ENCODE measurements at places on chromosomes 3 and 15. TPM values are rescaled to one million over a fixed set of nuclear protein-coding genes. Genes with fewer than 3 reads are reported as not detected.

KY gene
- not detected for total RNA-seq

PRTG gene
- 2.1 TPM for total RNA-seq

MIX23 gene
- total RNA-seq = 30.9 TPM

ARL13B gene
- total RNA-seq = 6.1 TPM

FAM3D gene
- not detected for total RNA-seq

GRCh38 chr15:91146728-91147127, 46.7 kb downstream of the SV2B start:
- no peaks in the 10 kb centered on the region for H3K27me3 ChIP-seq
- H3K27ac ChIP-seq = no peak overlapping the region
- no peaks in the 10 kb centered on the region for H3K36me3 ChIP-seq
- H3K4me1 ChIP-seq = no peaks in the 10 kb centered on the region

GRCh38 chr15:86623236-86623635, 543.6 kb downstream of the AGBL1 start:
- H3K36me3 ChIP-seq = no peaks in the 10 kb centered on the region
- H3K4me3 ChIP-seq = no peak overlapping the region
- H3K27me3 ChIP-seq = no peaks in the 10 kb centered on the region

DNA sequence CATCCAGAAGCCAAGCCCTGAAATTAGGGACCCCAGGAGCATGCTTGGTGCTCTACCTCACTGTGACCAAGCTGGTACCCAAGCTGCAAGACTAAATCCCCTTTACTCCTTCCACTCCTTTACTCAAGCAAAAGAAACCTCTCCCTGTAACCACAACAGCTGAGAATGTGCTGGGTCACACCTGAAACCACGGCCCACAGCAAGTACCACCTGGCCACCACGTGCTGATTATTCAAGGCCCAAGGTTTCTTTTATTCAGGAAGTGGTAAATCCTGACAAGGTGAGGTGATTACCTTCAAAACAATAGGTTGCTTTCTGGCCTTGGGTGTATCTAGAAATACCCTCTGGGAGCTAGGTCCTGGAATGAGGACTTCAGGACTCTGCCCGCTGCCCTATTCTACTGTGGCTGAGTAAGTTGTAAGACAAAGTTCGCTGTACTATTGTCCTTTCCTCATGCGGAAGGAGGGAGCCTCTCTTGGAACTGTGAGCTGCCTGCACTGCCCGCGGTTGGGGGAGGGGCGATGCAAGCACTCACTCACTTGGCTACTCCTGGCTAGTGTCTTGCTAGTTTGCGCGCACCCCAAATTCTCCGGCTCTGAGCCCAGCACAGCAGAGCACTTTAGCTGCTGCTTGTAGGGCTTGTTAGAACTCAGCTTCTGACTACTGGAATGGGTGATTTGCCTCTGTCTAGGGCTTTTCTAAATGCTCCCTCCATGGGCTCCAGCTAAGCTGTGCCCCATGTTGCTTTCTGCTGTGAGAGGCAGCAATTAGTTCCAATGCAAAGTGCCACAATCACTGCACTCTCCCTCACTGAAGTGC, 487.1 kb upstream of the CNTN3 start:
- DNase-seq = no peak
- no peaks in the 10 kb centered on the region for H3K4me1 ChIP-seq

DNA sequence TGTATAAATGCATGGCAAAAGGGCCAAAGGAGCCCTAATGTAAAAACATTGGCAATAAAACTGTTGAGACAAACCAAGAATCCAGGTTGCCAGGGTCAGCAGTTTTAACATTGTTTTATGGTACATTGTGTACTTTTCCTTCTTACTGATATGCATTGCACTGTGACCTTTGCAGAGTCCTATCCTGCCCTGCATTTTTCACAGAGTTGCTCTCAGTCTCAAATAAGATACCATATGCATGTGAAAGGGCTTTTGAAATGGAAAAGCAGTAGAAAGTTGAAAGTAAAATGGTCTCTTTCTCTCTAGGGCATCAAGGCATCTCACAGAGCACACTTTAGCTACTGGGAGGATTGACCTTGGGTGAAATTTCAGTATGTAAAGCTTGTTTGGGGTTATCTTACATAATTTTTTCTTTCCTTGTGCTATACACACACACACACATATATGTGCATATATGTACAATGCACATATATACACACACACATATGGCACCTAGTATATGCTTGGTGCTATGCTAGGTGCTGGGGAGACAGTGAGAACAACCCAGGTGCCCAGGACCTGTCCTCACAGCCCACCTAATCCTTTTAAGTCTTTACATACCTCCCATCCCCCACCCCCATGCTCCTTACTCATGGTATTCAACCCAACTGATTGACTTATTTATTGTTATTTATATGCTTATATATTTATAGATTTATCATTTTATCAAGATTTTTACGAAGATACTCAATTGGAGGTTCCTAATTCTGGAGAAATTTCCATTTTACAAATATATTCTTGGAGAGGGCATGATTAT, 1.2 kb upstream of the PPP2R3A start:
- peaks cover 22% of the 10 kb centered on the region for H3K36me3 ChIP-seq
- no peak overlapping the region for H3K27ac ChIP-seq
- H3K4me1 ChIP-seq = peaks cover 34% of the 10 kb centered on the region
- peak overlapping the region; percentile 94 for H3K4me3 ChIP-seq

- H3K36me3 ChIP-seq = 0 out of 2 replicates have a peak, but pooled peaks cover 4% of the 10 kb centered on the region
- peak; percentile 22 for DNase-seq
- H3K4me1 ChIP-seq = peaks cover 31% of the 10 kb centered on the region
- peaks cover 9% of the 10 kb centered on the region for H3K27me3 ChIP-seq
These were observed 7.8 kb downstream of the C3orf18 start for GRCh38 chr3:50559702-50560101.

DNA sequence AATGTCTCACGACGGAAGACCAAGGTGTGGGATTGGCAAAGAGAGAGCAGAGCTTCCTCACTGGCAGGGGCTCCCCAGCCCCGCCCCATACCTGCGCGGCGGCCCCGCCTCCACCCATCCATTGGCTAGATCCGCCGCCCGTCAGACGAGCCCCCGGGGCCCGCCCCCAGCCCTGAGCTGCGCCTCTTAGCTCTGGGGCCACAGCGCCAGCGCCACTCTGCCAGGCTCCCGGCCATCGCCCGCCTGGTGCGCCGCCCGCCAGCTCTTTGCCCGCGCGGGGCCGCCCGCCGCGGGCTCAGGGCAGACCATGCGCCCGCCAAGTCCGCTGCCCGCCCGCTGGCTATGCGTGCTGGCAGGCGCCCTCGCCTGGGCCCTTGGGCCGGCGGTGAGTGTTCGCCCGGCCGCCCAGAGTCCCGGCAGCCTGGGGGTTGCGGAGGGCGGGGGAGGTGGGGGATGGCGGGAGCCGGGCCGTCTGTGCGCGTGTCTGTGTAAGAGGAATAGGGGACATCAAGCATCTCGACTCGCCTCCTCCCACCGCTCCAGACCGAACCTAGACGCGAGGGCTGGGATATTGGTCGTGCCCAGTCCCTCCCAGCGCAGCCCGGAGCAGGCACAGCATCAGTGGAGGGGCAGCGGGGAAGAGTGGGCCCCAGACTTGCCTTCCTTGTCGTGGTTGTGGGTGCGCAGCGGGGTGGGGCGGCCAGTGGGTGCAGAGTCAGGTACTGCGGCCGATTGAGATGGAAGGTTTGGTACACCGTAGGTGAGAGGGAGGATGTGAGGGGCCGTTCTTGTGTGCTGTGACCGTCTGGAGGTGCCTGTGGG, at the start of gene VIPR1:
VIPR1 (plus strand) TSS at position 215 of the 822 bp plus-strand sequence; CDS start at position 308, 93 bp downstream.
- no peak within 1 kb of the TSS for H3K27ac ChIP-seq
- peaks cover 11% of the 10 kb centered on the region for H3K4me1 ChIP-seq

GRCh38 chr3:170780955-170781354, 89.0 kb downstream of the RPL22L1 start:
- no peaks in the 10 kb centered on the region for H3K4me1 ChIP-seq
- H3K27me3 ChIP-seq = peaks cover 3% of the 10 kb centered on the region
- H3K36me3 ChIP-seq = peaks cover 7% of the 10 kb centered on the region
- no peak for DNase-seq

DNA sequence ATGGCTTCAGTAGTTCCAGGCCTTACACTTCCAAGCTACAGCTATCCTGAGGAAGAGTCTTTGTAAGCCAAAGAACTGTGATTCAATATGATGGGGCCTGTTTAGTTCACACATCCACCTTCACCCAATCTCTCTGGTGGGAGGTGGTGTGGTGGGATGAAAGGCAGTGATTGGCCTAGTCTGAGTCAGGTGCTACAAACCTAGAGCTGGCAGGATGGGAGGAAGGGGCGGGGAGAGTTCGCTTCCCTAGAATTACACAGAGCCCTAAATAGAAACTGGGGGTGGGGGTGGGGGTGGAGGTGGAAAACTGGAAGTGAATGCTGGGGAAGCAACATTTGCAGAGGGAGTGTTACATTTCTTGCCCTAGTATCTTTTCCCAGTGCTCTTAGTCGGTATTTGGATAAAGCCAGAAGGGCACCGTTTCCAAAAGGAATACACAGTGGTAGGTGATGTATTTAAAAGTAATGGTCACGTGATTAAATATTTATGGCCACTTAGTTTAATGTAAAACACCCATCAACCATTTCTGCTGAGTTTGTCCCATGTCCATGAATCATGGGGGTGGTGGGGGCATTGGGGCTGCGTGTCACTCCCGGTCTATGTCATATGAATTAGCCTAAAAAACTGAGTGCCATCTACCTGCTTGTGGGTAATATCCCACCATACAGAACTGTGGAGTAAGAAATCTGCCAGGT, 247.6 kb upstream of the PROK2 start:
- H3K36me3 ChIP-seq = no peaks in the 10 kb centered on the region
- H3K27me3 ChIP-seq = no peaks in the 10 kb centered on the region
- no peak for DNase-seq
- H3K27ac ChIP-seq = no peak overlapping the region

DNA sequence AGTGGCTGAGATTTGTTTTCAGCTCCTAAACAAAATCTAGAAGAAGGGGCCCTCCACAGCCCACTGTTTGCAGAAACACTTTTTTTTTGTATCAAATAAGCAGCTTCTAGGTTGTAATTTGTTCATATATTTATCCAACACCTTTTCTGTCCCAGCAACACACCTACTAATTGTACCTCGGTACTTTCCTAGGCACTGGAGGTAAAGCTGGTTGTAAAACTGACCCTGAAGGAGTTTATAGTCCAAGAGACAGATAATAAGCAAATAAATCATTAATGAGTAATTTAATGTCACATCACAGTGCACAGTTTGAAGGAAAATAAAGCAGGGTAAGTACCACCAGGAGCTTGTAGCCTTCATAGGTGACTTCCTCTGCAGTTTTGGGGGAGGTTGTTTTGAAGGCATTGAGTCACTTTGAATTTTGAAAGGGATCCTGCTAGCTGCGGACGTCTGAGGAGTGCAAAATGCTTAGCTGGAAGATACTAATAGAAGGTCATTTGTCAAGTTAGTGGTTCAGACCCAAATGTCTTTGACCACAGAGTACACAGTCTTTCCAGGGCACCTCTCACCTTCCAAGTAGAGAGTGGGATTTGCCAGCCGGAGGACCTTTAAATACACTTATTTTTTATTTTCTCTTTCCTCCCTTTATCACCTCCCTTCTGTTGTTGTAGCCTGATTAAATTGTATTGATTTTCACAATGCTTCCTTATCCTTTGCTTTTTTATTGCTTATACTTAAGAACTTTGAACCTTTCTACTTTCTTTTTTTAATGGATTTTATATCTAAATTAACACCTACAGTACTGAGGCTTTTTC, 53.8 kb downstream of the CMSS1 start:
- H3K36me3 ChIP-seq = peaks cover 84% of the 10 kb centered on the region
- H3K4me1 ChIP-seq = peaks cover 81% of the 10 kb centered on the region
- peak overlapping the region; percentile 89 for H3K4me3 ChIP-seq
- H3K27ac ChIP-seq = peak overlapping the region; percentile 69
- no peaks in the 10 kb centered on the region for H3K27me3 ChIP-seq

DNA sequence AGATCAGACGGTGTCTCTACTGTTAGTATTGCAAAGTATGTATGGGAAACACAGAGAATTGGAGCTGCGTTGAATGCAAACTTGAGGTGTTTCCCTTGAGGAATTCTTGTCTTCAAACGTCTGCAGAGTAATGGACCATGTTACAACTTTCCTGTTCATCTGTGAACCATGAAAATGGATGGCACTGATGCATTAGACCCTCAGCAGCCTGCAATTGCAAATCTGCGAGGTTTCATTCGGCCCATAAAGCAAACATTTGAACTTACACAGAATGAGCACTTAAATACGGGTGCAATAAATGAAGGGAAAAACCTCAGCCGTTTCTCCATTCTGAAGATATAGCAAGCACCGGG, 49.7 kb downstream of the LRRN1 start:
- H3K4me1 ChIP-seq = no peaks in the 10 kb centered on the region
- H3K36me3 ChIP-seq = no peaks in the 10 kb centered on the region
- no peaks in the 10 kb centered on the region for H3K27me3 ChIP-seq

Measured in HFFc6 (cell line).